ENCODE measurements at places on chromosomes 1 and 21.

DNA sequence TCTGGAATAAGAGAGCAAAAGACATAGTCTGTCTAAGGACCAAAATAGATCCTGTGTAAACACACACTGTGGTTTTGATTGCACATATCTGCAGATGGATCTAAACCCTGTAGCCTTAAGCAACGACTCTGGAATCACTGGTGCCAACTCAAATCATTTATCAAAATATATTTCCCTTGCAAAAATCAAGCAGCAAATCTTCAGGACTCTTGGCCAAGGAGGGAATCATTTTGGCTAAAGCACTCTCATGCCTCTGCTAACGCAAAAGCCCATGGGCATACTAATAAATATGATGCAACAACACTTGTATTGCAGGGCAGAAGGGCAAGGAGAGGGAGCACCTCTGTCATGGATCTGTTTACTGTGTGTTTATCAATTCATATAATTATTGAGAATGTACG is 155.4 kb upstream of the DUSP10 start:
- DNase-seq, result peak; percentile 74

DNA sequence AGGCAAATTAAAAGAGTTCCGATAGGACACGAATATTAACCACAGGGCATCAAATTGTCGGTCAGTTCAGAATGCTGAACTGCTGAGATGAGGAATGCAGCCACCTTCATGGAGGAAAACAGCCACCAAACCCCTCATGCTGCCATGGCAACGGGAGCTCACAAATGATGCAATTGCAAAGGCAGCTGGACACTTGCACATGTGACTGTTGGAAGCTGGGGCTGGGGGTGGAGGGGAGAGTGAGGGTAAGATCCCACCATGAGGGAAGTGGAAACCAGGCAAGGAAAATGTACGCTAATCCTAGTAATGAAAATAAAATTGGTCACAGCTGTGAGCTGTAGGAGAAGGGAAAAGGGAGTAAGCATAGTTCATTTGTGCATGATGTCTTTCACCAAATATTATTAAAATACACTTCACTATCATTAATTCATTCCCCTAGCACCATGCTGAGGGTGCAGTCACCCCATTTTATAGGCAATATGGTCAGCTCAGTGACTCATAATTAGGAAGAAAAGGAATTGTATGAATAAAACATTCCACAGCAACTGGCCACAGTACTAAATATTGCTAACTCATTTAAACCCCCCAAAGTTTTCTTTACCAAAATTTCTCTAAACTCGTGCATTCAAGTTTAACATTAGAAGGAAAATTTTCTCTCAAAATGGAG is 15.3 kb downstream of the BECN2 start:
- peak; percentile 61 for DNase-seq

DNA sequence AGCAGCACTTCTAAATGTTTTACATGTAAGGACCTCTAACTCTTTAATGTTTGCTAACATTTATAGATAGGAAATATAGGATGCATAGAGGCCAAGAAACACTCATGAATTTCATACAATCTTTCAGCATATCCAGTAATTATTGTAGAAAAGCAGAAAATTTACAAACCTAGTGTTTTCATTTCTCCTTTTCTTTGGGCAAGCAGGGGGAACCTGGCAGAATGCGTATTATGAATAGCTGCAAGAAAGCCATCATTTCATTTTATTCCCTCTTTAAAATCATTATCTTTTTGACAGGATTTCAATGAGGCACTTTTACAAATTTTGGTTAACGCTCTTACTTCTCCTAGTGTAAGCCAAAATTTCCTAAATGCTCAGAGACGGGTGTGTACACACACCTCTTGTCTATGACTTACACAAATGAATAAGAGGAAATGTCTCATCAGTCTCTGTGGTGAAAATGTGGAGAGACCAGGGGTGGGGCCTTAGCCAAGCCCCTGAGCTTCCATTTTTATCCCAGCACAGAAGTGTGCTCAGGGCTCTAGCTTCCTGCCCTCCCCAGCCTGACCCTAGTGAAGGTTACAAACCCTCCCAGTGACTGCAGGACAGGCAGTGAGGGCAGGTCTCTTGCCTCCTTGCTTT is 91.6 kb downstream of the LRRC8C start:
- peak; percentile 51 for DNase-seq

- DNase-seq, result peak; percentile 87
Measured at GRCh38 chr1:218658899-218659298, 313.8 kb downstream of the TGFB2 start.

GRCh38 chr1:74426208-74426937 is 86.0 kb downstream of the LRRC53 start:
- DNase-seq, result no peak

GRCh38 chr1:205989786-205990185 is 13.4 kb downstream of the RAB7B start:
- DNase-seq, result no peak

DNA sequence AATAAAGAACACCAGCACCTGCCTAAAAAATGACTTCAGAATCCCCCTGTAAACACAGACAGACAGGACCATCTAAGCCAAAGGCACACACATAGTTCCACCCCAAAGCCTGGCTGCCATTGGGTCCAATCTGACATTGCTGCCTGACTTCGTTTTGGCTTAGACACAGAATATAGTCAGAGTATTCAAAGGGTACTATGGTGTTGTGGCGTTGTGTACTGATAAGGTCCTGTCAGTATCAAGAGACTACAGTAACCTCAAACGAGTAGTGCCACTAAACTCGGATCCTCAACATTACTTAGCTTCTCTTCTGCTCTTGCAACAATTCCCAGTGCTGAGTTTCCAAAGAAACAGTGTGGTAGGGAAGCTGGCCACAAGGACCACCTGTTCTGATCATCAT is 169.3 kb upstream of the NR5A2 start:
- no peak for DNase-seq

Data from EL (cell line).